ENCODE measurements at places on chromosomes 12 and 14.
A peak's percentile ranks its signal among the peaks of the same experiment; 100 is the strongest.

DNA sequence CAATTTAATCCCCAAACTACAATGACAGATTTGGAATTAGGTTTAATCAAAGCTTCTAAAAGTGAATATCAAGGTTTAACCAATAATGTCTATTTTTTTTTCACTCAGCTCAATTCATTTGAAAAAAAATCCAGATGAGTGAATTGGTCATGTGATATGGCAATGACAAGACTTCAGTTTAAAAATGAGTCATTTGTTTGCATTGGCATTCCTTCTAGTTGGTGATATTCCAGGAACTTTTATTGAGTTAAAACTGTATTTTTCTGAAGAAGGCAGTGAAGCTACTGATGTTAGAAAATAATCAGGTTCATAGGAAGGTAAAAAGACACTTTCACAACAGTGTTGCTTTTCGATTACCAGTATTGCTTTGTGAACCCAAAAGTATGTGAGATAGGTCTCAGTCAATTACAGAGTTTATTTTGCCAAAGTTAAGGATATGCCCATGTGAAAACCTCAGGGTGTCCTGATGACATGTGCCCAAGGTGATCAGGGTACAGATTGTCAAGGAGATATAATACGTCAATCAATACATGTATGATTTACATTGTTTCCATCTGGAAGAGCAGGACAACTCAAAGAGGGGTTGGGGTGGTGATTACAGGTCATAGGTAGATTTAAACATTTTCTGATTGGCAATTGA lies 1214.9 kb downstream of the GALC start:
- no peak for DNase-seq

- no peak for DNase-seq
Observed at GRCh38 chr12:50185301-50185895, 18.2 kb upstream of the CERS5 start.

- no peak for DNase-seq
Observed at GRCh38 chr12:25009496-25010092, 60.7 kb upstream of the BCAT1 start.

- DNase-seq: no peak
Observed at GRCh38 chr12:68559246-68559645, 51.5 kb upstream of the RAP1B start.

DNA sequence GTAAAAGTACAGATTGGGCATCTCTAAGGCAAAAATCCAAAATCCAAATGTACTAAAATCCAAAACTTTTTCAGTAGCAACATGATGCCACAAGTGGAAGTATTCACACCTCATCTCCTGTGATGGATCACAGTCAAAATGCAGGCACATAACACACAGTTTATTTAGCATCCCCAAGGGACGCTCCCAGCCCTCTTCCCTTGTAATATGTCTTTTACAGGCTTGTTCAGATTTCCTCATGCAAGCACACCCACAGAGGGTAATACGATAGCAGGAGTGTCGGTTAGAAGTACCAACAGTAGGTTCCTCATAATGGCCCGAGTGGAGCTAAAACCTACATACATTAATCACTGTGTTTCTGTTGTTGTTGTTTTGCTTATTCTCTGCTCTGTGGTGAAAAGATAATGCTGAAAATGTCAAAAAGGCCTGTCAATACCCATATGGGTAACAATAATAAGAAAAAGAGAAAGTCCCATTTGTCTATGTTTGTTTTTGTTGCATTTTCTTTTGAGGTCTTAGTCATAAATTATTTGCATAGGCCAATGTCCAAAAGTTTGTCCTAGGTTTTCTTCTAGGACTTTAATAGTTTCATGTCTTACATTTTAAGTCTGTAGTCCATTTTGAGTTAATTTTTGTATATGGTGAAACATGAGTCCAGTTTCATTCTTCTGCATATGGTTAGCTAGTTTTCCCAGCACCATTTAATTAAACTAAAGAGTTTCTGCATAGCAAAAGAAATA lies 133.1 kb downstream of the LRIG3 start:
- DNase-seq: no peak

- no peak for DNase-seq
Observed at GRCh38 chr14:34450542-34450915, 11.5 kb downstream of the SPTSSA start.

GRCh38 chr12:5230861-5231260 lies 187.2 kb downstream of the KCNA5 start:
- no peak for DNase-seq

GRCh38 chr12:110543252-110543959 lies 39.7 kb downstream of the PPTC7 start:
- no peak for DNase-seq

DNA sequence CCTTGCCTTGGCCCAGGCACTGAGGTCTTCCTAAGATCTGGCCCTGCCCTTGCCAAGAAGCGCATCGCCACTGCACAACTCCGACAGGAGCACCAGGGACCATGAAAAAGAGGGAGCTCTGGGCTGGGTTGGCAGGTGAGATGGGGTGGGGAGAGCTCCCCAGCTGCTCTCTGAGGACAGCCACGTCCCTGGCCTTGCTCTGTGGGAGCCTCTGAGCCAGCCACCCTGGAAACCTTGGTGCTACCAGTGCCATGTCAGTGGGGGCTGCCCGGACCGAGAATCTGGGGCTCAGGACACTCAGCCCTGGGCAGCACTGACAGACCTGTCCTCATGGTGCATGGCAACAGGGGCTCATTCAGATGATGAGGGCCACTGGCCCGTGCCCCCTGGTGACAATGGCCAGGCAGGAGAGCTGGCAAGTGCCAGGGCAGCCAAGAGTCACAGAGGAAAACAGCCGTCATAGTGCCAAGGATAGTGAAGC lies 134.8 kb downstream of the ZFP36L1 start:
- DNase-seq: peak; percentile 51

GRCh38 chr14:34120185-34120977 lies 169.5 kb upstream of the EGLN3 start:
- DNase-seq: no peak

- no peak for DNase-seq
Observed at GRCh38 chr12:114852976-114853529, 169.1 kb upstream of the TBX3 start.

DNA sequence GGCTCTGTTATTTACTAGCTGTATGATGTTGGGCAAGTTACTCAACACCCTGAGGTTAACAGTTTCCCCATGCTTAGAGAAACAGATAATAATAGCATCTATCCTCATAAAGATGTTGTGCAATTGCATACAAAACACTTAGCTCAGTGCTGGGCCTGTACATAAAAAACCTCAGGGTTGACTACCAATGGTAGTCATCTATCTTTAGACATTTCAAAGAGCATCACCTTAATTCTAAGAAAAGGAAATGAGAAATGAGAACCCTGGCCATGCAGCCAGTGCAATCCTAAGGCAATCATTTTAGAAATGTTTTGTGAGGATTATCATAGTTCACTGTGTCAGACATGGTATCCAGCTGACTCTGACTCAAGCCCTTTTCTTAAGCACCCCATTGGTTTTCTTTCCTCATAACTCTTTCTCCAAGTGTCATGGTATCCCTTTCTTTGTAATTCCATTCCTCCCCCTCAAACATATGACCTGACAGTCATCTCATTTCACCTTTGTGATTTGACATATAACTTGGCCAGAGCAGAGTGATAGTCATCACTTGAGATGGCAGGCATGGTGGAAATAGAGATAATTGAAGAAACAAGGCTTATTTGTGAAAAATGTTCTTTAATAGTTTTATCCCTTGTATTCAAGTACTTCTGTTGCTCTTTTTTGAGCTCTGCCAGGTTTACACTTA lies 29.5 kb upstream of the OSBPL8 start:
- no peak for DNase-seq

DNA sequence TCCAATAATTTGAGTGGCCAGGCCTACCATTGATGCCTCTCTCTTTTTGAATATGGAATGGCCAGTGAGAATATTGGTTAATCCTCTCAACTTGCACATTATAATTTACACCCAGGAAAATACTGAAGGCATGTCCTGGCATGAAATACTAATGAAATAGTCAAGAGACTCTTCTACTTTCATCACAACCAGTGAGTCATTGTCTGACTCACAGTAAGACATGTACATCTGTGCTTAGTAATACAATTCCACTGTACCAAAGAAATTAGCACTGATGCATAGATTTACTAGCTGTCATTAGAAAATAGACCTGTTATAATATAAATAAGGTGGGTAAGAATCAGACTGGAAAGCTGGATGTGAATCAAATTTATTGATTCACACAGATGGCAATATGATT lies 31.6 kb downstream of the KCNC2 start:
- no peak for DNase-seq

DNA sequence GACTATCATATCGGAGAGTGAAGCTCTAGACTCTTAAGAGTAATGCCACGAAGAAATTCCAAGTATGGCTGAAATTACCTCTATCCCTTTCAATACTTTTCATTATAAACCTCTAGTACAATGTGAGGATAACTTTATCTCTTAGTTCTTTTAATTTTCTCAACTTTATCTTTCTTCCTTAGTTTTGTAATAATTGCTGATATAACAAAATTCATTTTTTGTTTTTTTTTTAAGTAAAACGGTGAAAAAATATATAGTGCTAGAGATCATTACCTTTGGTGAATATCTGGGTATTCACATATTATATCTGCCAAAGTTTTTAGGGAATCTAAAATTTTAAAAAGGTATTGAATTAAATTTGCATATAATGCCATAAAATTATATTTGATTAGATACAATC lies 19.5 kb upstream of the DNAAF2 start:
- DNase-seq: no peak

DNA sequence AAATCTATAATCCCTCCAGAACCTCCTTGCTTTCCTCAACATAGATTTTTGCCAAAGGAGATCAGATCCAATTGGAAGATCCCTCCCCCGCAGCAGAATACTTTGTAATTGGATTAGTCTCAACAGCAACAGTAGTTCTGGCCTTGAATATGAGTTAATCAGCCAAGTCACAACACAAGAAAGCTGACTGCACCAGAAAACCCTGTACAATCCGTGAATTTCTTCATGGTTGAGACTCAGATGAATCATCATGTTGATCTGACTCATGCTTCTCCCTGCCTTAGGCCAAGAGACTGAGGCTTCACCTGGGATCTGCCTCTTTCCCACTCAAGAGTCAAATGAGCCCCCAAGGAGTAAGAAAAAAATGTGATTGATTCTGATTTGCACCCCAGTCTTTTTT lies 3.0 kb upstream of the METTL17 start:
- no peak for DNase-seq

GRCh38 chr14:20116748-20117147 lies 6.2 kb downstream of the OR4K17 start:
- no peak for DNase-seq

- no peak for DNase-seq
Observed at GRCh38 chr14:22486675-22487074, 102.3 kb downstream of the DAD1 start.

DNA sequence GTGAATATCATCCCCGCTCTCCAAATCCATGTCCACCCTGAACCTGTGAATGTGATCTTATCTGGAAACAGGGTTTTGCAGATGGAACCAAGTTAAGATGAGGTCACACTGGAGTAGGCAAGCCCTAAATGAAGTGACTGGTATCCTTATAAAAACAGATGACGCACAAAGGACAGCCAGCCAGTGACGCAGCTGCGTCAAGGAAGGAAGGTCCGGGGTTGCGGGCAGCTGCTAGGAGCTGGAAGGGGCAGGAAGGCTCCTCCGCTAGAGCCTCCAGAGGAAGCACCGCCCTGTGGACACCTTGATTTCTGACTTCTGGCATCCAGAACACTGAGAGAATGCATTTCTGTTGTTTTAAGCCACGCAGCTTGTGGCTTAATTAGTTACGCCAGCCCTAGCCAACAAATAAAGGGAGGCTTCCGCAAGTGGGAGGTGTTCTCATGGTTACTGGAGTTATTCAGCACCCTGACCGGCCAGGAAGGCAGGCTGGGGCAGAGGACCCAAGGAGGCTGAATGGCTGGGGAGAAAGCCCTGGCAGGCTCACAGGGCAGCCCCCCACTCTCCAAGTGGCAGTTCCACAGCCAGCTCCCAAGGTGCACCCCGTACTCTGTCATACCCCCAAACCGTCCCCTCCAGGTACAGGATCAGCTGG lies 127.6 kb upstream of the NCOR2 start:
- no peak for DNase-seq

- peak; percentile 59 for DNase-seq
Observed at GRCh38 chr12:57726151-57726883, 12.2 kb downstream of the AGAP2 start.

DNA sequence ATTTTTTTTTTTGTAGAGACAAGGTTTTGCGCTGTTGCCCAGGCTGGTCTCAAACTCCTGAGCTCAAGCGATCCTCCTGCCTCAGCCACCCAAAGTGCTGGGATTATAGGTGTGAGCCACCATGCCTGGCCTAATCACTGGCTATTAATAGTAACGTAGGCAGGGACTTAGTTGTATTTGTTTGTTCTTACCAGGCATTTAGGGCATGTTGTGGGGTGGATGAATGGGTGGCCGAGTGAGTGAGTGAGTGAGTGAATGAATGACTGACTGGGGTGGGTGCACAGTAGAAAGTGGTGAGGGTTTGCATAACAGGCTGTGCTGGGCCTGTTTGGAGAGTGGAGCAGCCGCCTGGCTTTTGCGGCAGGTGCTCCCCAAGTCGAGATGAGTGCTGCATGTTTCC lies 87.0 kb downstream of the FOXN4 start:
- no peak for DNase-seq

GRCh38 chr12:104788840-104789271 lies 169.2 kb downstream of the SLC41A2 start:
- DNase-seq: no peak

GRCh38 chr12:49377386-49377785 lies 10.1 kb downstream of the SPATS2 start:
- no peak for DNase-seq

DNA sequence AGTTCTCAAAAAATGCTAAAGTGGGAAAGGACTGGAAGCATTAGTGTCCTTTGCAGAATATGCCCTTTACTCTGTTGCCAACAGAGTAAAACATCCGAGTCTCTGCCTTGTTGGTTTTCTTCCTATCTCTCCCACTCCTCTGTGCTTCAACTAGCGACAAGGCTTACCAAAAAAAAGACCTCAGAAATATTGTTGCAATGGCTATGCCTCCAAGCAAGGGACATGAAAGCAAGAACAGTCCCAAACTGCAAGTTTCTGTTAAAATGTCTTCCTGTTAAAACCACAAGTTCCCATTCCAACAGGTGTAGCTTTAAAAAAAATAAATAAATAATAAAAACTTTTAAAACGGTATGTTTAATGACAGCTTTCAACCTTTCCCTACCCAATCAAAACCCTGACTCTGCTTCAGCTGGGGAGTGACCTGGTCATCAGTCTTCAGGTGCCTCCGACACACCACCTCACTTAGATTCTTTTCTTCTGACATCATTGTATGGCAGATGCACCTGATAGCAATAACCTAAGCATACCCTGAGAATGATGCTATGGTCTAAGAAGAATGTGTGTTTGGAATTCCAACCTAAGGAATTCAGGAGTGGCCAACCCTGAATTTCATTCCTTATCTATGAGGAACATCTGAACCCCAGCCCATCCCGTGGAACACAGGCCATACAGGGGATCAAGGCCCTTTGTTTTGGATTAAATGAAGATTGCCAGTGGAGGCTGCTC lies 81.0 kb downstream of the RPS29 start:
- no peak for DNase-seq

- peak; percentile 82 for DNase-seq
Observed at GRCh38 chr14:60327447-60328331, 78.7 kb downstream of the PPM1A start.

DNA sequence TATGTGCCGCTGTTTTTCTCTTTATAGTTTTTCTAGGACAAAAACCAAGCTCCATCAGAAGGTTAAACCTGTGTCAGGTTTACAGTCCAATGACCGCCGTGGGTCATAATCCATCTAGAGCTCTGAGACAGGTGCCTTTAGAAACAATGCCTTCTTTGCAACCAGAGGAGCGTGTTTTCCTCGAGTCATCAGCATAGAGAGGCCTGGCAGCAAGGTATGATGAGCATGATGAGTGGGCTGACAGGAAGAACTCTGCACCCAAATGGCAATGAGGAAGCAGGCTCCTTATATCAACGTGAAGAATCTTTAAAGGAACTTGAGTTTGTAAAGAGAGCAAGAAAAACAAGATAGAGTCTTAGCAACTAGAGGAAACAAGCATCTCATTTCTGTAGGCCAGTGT lies 60.5 kb upstream of the NUDT4 start:
- no peak for DNase-seq

Measured in activated CD8-positive, alpha-beta memory T cell treated with anti-CD3 and anti-CD28 coated beads for 24 hours (primary cell).